Left lung (tissue), 14 donors: ENCODE measurements at places on chromosomes 5 and 9. TPM values are rescaled to one million over a fixed set of nuclear protein-coding genes. Genes with fewer than 3 reads are reported as not detected.
A peak's percentile ranks its signal among the peaks of the same experiment; 100 is the strongest.

ANKRD20A1 gene
- 1.0 TPM for total RNA-seq

DNA sequence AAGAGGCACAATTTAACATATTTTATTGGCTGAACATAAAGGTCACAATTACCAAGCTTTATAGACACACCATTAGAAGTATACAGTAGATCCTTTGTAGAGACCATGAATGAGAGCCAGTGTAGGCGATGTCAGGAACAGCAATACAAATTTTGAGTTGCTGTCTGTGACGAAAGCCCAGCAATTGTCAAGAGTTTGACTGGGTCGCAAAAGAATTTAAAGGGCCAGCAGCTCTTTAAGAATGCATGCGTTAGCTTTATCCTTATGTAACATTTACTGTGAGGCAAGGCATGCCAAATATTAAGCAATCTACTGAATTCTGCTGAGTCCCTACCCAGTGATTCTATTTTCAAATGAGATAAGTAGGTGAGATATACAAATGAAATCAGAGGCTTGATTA lies 236.9 kb downstream of the ARRDC3 start:
- DNase-seq: peak; percentile 83

DNA sequence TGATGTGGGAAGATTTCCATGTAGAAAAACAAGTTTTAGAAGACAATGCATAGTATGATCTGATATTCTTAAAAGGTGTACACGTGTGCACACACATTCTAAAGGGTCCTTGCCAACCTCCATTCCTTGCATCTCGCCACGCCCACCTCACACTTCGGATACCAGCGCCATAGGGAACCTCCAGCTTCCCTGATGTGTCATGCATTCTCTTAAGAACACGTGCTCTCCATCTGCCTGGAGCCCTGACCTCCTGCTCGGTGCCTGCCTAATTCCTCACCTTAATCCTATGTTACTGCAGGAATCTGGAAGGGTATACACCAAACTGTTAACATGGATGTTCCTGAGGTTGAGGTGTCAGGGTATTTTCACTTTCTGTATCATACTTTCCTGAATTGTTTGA lies 63.1 kb downstream of the PTCD2 start:
- DNase-seq: no peak

DNA sequence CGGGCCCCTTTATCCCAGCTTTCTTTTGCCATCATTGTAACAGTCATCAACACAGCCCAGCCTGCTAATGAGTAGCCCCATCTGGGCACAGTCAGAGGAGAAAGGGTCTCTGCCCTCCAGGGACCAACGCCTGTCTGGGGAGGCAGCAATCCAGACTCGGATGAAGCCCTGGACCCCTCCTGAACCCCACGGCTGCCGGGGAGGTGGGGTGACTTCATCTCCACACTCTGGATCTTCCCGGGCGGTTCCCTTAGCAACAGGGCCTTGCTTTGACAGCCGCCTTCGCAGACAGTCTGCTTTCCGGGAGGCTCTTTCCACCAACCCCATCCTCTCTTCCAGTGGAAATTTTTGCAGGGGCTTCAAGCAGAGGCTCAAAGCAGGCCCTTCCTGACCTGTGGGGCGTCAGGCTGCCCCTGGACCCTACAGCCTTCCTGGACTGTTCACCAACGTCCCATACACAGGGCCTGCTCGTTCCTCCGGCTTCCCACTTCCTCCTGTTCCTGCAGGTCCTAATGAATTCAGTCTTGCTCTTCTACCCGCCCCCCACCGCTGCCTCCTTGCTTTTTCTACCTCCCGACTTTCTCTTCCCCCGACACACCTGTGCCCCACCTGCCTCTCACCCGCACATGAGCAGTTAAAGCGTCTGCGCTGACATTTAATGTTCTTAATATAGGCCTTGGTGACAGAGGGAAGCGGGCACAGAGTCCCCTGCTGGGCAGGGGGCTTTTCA lies 161.7 kb upstream of the MVB12B start:
- no peak for DNase-seq

PCDHGA1 gene
- total RNA-seq: 0.42 TPM

GRCh38 chr5:109878887-109879286 lies 189.2 kb downstream of the MAN2A1 start:
- DNase-seq: no peak

CTXN3 gene
- not detected for total RNA-seq

DNA sequence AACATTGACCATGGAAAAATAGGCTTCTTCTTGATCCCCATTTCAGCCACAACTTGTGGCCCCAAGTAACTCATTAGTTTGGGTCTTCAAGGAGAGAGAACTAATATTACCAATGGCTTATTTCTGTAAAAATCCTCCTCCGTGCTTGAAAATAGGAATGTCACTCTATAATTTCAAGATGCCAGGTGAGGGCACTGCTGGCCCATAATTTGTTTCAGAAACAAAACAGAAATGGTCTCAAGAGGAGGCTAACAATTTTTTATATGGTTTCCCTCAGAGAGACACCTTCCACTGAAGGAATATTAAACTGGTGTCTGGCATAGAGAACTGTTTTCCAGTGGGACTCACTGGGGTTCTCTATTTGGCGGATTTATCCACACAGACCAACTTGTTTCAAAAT lies 437.0 kb upstream of the TRPC7 start:
- DNase-seq: peak; percentile 4

DNA sequence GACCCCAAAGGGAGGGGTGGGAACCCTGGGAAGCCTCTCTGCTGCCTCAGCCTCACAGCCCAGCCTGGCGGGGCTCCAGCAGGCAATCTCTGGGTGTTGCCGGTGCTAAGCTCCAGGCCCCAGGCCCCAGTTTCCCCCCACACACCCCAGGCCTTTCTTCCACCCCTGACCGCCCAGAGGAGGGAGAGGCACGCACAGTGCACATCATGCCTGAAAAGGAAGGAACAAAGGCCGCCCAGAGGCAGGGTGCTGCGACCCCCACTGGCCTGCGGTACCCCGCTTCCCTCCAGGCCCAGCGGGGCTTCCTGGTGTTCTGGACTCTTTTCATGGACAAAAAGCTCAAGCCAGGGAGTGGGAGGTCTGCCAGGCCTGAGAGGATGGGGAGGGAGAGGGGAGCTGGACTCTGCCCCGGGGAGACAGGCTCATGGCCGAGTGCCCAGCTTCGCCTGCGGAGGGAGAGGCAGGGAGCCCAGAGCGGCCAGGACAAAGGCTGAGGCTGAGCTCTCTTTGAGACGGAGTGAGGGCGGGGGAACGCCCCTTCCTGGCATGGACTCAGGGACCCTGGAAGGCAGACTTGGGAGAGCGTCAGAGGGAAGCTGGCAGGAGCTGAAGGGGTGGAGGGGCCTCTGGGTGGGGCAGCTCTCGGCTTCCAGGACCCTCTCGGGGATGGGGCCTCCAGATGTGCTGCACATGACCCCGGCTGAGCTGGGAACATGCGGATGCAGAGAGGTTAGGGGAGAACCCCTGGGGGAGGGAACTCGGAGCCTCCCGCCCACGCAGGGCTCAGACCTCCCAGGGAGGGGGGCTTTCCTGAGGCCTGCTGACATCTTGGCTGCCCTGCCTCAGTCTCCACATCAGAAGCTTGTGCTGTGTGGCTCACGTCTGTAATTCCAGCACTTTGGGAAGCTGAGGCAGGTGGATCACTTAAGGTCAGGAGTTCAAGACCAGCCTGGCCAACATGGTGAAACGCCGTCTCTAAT lies 1.8 kb upstream of the ENTPD2 start:
- DNase-seq: peak; percentile 94

PROB1 gene
- total RNA-seq: 1.7 TPM

GRCh38 chr5:38453921-38454320 lies 102.5 kb downstream of the LIFR start:
- DNase-seq: no peak

SLC45A2 gene
- total RNA-seq: not detected

GRCh38 chr9:35738924-35739323 lies 6.5 kb downstream of the CREB3 start:
- no peak for DNase-seq

PPP3R2 gene
- not detected for total RNA-seq

DNA sequence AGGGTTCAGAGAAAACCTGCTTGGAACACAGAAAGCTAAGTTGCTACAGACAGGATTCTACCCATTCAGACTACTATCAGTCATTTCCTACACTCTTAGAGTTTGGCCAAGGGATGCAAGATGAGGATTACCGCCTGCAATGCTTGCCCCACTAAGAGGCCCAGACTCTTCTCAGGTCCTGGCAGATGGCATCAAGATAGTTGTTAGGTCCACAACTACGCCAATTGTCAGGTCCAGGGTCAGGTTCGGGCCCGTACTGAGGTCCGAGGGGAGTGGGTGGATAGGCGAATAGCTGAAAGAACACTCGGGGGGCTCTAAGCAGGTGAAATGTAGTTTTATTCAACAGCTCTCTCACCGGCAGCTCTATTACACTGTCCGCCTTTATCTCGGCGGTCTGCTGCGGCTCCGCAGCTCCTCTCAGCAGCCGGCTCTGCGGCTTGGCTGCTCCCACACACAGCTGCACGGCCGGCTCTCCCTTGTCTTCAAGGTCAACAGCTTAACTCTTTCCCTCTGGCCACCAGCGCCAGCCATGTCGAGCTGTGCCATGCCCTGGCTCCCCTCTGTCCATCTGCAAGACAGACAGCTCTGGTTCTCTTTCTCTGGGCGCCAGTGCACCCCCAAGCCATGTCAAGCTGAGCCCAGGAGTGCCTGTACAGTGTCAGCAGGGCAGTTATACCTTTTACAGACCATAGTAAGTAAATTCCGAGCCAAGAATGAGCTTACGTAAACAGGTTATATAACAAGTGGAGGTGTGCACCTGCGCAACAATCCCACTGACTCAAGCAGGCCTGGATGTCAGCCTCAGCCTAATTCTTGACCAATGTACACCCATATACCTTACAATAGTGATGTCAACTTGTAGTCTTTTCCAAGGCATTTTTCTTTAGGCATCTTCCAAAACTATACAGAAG lies 24.0 kb downstream of the ENC1 start:
- DNase-seq: no peak

- DNase-seq: no peak
Measured at GRCh38 chr5:172492097-172492840, 37.9 kb upstream of the SH3PXD2B start.

GRCh38 chr5:83025690-83026478 lies 51.3 kb downstream of the TMEM167A start:
- DNase-seq: no peak

- no peak for DNase-seq
Measured at GRCh38 chr9:86352440-86353077, 1.7 kb downstream of the TUT7 start.

CYLC2 gene
- not detected for total RNA-seq

DNA sequence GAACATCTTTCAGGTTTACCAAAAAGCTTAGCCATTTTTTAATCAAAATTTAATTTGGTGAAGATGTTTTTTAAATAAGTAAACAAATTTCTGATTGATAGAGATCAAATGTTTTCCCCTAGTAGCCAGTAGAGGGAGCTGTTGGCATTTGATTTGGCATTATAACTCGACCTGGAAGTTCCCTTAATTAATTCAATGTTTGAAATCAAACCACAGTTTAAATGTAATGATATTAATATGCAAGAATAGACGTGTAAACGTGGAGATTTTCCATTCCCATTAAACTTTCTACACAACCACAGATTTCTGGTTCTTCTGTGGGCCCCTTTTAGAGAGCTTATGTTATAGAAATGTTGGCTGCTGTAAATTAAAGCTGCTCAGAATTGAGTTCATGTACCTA lies 148.1 kb upstream of the MPDZ start:
- DNase-seq: no peak

SLC36A2 gene
- not detected for total RNA-seq

DNA sequence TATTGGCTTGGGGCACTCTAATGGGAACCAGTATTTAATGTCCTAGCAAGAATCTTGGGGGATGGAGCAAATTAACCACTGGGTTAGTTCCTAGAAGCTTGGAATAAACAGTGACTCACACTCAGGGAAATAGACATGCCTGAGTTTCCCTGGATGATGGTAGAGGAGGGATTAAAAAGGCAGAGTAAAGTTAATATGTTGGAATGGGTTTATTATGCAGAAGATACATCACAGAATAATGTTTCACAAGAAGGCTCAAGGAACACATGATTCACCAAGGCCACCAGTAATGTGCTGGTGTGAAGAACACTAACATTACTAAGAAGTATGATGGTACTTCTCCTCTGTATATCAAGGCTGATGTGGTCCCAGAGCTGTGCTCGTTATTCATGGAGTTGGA lies 752.9 kb upstream of the SEMA6A start:
- DNase-seq: no peak

DNA sequence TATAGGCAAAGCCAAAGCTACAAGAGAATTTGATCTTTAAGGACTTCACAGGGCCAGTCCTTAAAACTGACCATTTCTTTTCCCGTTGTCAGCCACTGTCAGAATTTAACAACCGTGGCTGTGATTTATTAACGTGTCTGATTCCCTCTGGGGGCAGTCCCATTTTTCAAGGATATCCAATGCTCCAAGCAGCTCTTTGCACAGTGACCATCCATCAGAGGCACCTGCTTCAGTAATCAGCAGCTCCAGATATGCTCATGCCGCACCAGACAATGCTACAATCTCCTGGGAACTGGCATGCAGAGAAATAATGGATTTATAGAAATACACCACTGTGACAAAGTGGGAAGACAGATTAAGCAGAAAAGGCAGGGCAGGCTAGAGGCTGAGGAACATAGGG lies 163.3 kb upstream of the PPP1R2B start:
- no peak for DNase-seq
